ENCODE measurements at places on chromosomes 7 and 10.
A peak's percentile ranks its signal among the peaks of the same experiment; 100 is the strongest.

- DNase-seq = no peak
These were observed 1094.1 kb downstream of the DNAJB9 start for GRCh38 chr7:109663806-109664205.

GRCh38 chr10:121088524-121088923 lies 237.4 kb downstream of the WDR11 start:
- DNase-seq = no peak

GRCh38 chr7:38594949-38595348 lies 36.2 kb downstream of the AMPH start:
- DNase-seq = no peak

GRCh38 chr10:33290321-33291052 lies 44.0 kb downstream of the NRP1 start:
- DNase-seq = no peak

- no peak for DNase-seq
These were observed 46.6 kb upstream of the PPP1R17 start for GRCh38 chr7:31640381-31640780.

- no peak for DNase-seq
These were observed 44.5 kb downstream of the KCNMA1 start for GRCh38 chr10:77592946-77593636.

- no peak for DNase-seq
These were observed 36.6 kb downstream of the FZD9 start for GRCh38 chr7:73470208-73470607.

- no peak for DNase-seq
These were observed 125.1 kb upstream of the GPR22 start for GRCh38 chr7:107344799-107345198.

GRCh38 chr7:134457210-134457609 lies 1.7 kb downstream of the AKR1B1 start:
- no peak for DNase-seq

DNA sequence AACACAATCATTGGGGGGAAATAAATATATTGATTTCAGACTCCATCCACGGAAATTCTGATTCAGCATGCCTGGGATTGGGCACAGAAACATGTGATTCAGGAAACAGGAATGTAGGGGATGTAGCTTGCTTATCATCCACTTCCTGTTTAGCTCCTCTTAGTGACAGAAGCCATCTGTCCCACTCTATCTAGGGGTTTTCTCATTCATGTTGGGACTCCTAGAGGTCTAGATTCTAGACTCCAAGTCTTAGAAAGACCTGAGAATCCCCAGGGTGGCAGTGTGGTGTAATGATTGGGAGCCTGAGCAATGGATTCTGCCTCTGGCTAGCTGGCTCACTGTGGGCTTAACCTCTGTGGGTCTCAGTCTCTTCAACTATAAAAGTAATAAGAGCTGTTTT lies 67.9 kb downstream of the CDK1 start:
- DNase-seq = no peak

- peak; percentile 87 for DNase-seq
These were observed 684.6 kb downstream of the MAGI2 start for GRCh38 chr7:78768859-78769258.

GRCh38 chr7:106143711-106144337 lies 31.7 kb upstream of the SYPL1 start:
- no peak for DNase-seq

GRCh38 chr7:158819571-158820203 lies 9.6 kb downstream of the ESYT2 start:
- DNase-seq = no peak

- no peak for DNase-seq
These were observed 75.2 kb downstream of the WAPL start for GRCh38 chr10:86446440-86446839.

DNA sequence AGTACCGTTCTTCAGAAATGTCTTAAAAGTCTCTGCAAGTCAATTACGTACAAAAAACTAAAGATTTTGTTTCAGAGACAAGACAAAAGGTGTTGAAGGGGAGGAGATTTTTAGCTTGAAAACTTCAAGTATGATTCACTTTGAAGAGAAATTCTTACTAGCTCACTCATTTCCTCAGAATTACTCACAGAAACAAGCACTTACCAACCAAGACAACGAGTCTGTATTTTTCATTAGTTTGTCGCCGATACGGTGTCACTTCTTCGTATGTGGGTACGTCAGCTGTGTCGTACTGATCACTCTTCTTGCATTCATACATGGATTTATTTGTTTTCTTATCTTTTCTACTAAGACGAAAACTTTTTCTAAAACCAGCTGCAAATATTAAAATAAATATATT lies 90.6 kb upstream of the ODAD2 start:
- DNase-seq = no peak

- DNase-seq = no peak
These were observed 5.5 kb downstream of the GIMAP7 start for GRCh38 chr7:150520145-150520544.

DNA sequence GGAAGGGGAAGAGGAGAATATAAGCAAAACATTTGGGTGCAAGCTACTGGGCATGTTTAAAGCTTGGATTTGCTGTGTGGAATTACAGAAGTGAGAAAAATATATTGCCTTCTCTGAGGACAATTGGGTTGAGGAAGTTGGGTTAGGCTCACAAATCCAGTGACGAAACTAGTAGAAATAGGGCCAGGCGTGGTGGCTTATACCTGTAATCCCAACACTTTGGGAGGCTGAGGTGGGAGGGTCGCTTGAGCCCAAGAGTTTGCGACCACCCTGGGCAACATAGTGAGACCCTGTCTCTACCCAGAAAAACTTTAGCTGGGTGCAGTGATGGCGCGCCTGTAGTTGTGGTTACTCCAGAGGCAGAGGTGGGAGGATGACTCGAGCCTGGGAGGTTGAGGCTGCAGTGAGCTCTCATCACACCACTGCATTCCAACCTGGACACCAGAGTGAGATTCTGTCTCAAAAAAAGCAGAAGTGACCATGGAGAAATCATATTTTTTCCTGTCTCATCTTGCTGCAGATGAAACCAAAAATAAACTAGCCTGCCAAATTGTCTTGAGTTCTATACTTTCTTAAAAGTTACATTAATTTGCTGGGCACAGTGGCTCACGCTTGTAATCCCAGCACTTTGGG lies 22.4 kb downstream of the NRBF2 start:
- no peak for DNase-seq

DNA sequence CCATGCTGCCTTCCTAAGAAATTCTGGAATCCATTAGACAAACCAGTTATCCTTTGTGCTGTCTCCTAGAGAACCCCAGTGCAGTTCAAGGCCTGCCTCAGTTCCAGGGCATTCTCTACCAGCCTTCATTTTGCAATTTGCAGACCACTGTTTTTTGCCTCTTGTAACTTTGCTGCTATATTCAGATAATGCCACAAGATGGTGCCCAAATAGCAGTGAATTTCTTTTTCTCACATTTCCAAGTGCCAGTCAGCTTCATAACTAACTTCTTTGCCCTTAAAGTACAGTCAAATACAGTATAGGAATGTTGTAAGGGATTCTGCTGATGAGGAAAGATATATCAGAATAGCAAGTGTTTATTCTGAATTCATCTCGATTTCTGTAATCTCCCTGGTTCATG lies 25.2 kb downstream of the LOXL4 start:
- no peak for DNase-seq

- DNase-seq = no peak
These were observed 8.5 kb upstream of the ZNF22 start for GRCh38 chr10:44992070-44992731.

- no peak for DNase-seq
These were observed 311.3 kb upstream of the AOAH start for GRCh38 chr7:37035631-37036030.

Data from posterior cingulate gyrus (tissue), 11 donors.